ENCODE measurements at places on chromosomes 1 and 21. TPM values are rescaled to one million over a fixed set of nuclear protein-coding genes. Genes with fewer than 3 reads are reported as not detected.

DNA sequence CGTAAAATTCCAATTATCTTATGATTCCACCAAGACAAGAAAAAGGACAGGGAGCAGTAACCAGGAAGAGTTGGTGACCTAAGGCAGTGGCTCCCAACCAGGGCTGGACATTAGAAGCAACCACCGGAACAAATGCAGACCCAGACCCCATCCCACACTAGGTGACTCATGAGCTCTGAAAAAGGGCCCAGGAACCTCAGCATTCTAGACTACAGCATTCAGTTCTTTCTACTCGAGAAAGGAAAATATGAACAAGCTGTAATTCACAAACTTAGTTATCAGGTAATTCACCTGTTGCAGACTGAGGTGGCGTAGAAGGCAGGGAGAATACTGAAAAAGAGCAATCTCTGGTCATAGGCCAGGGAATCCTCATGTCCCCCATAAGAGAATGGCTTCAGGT, 138.4 kb upstream of the KRTAP19-8 start:
- no peak for DNase-seq

SMPDL3B gene
- 0.09 TPM for total RNA-seq

GRCh38 chr21:35019631-35020032, 29.5 kb downstream of the RUNX1 start:
- no peak for DNase-seq

DNA sequence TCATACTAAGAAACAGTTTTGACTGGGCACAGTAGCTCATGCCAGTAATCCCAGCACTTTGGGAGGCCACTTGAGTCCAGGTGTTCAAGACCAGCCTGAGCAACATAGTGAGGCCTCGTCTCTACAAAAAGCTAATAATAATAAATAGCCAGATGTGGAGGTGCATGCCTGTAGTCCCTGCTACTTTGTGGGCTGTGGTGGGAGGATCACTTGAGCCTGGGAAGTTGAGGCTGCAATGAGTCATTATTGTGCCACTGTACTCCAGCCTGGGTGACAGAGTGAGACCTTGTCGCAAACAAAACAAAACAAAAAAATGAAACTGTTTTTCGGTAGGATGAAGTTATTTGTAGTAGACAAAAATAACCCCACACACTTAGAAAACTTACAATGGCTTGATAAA, 19.0 kb upstream of the OLFM3 start:
- DNase-seq: no peak

GRCh38 chr1:12714710-12715475, 1.0 kb upstream of the AADACL3 start:
- DNase-seq: peak; percentile 8

- no peak for DNase-seq
Observed at GRCh38 chr1:228385232-228385631, 21.4 kb downstream of the TRIM11 start.

LRRN2 gene
- total RNA-seq: not detected

LDLRAP1 gene
- 5.3 TPM for total RNA-seq

- DNase-seq: no peak
Observed at GRCh38 chr1:982765-983436, 1.0 kb upstream of the PERM1 start.

DNA sequence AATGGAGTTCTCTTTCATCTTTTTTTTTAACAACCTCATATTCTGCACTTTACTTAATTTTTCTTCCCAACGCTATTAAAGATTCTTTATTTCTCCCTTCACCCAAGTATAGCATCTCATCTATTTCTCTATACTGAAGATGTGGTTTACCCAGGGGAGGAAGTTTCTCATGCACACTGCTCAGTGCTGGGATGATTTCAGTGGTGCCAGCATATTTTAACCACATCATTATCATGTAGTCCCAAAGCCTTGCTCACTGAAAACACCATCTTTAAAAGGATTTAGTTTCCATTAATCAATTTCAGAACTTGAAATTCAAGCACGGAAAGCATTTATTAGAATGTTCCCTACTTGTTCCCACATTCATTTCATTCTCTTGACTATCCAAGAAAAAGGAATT, 725.7 kb downstream of the USP25 start:
- no peak for DNase-seq

C8A gene
- not detected for total RNA-seq

- DNase-seq: no peak
Observed at GRCh38 chr1:87897481-87897880, 568.8 kb downstream of the LMO4 start.

DNA sequence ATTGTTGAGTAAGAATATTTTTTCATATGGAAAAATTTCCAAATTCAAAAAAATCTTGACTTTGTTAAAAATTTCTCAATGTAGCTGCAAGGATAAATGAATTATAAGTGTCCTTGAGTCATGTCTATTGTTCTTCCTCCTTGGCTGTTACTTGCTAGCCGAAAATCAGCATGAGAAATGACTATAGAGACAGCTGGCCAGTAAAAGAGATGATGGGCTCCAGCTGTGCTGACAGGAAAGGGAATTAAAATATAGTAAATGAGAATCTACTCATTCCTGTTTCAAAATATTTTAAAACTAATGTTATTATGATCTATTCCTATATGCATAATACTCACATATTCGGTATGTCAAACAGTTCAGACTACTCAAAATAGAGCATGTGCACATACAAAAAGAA, 1292.6 kb downstream of the BRINP3 start:
- no peak for DNase-seq

- peak; percentile 99 for DNase-seq
Observed at GRCh38 chr1:31954607-31955283, 16.6 kb upstream of the PTP4A2 start.

- DNase-seq: no peak
Observed at GRCh38 chr1:3681231-3681897, 29.0 kb downstream of the TP73 start.

- DNase-seq: no peak
Observed at GRCh38 chr1:147852706-147853225, 49.8 kb upstream of the GJA8 start.

DNA sequence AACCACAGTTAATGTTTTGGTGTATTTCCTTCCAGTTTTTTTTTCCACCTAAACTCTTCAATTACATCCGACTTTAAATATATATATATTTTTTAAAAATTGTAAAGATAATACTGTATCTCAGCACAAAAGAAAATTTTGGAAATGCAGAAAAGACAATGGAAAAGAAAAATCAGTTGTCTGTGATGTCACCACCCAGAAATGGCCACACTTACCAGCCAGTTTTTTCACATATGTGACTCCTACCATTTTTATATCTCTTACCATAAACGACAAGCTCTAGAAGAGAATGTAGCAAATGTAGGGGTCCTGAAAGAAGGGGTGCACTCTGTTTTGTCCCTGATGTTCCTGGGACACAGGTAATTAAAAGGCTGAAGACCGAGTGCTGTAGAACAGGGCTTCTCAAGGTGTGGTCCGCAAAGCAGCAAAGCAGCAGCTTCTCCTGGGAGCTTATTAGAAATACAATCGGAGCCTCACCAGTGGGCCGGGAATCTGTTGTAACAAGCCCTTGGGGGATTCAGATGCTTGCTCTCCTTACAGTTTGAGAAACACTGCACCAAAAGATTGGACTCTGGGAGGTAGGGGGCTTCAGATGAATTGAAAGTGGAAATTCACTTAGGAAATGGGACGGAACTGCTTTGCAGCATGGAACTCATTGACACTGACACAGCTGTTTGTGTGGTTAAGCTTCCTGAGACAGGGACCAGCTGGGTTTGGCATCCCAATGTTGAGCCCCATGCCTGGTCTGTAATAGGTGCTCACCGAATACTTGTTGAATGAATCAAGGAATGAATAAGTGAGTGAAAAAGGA, 44.1 kb downstream of the ALPL start:
- peak; percentile 60 for DNase-seq

C8B gene
- total RNA-seq: not detected

SELE gene
- total RNA-seq: not detected

C1QA gene
- total RNA-seq: not detected

DNA sequence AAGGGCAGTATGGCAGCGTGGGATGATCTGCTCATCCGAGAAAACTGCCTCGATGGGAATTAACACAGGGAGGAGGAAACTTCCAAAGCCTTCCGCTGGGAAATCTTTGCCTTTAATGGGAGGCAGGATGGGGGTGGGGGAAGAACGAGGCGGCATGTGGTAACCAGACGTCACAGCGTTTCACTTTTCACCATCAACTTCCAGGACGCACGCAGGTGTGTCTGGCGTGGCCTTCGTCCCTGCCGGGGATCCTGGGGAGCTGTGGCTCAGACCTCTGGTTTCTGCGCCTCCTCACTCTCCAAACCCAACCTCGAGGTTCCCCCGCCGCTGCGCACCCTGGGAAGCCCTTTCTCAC, 282 bp downstream of the RSPH1 start:
- DNase-seq: no peak

DNA sequence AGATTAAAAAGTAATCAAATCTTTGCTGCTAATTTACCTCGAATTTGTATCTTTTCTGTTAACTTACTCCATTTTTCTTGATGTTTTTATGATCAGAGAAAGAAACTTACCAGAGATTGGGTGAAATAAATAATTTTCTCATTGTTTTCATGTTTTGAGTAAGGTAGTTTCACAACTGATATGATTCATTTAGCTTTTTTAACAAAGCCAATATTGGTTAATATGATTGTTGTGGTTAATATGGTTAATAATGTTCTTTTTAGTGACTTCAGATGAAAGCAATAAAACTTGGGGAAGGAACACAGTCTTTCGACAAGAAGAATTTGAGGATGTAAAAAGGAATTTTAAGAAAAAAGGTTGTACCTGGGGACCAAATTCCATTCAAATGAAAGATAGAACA, 48.1 kb downstream of the MAP3K21 start:
- no peak for DNase-seq

DNA sequence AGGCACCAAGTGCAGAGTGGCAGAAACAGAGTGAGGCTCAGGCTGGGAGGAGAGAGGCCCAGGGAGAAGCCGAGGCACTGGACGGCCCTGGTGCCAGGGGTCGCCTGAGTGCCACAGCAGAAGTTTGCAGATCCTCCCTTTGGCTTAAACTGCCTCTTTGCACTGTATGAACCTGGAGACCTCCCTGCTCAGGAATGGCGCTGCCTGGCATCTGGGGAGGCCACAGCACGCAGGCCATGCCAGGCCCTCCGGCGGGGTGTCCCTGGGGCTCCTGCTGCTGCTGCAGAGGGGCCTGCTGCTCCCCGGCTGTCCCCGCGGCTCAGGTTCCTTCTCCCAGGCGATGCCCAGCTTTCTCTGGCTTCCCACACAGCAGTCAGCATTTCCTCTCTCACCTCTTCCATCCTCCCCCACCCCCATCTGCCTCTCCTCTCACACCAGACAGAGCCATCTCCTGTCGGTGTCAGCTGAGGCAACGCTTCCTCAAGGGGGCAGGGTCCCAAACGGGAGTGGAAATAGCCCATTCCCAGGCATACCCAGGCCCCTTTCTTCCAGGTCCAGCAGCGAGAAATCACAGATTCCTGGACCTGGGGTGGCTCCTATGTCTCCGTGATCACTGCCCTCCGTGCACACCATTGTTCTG, 35.2 kb downstream of the SYT6 start:
- no peak for DNase-seq

CR1L gene
- total RNA-seq: not detected

- DNase-seq: peak; percentile 42
Observed at GRCh38 chr1:192905049-192905448, 96.2 kb downstream of the RGS2 start.

MX2 gene
- total RNA-seq: 4.2 TPM

- DNase-seq: no peak
Observed at GRCh38 chr1:145926686-145927062, 610 bp downstream of the RBM8A start.

PRAMEF7 gene
- total RNA-seq: not detected

DNA sequence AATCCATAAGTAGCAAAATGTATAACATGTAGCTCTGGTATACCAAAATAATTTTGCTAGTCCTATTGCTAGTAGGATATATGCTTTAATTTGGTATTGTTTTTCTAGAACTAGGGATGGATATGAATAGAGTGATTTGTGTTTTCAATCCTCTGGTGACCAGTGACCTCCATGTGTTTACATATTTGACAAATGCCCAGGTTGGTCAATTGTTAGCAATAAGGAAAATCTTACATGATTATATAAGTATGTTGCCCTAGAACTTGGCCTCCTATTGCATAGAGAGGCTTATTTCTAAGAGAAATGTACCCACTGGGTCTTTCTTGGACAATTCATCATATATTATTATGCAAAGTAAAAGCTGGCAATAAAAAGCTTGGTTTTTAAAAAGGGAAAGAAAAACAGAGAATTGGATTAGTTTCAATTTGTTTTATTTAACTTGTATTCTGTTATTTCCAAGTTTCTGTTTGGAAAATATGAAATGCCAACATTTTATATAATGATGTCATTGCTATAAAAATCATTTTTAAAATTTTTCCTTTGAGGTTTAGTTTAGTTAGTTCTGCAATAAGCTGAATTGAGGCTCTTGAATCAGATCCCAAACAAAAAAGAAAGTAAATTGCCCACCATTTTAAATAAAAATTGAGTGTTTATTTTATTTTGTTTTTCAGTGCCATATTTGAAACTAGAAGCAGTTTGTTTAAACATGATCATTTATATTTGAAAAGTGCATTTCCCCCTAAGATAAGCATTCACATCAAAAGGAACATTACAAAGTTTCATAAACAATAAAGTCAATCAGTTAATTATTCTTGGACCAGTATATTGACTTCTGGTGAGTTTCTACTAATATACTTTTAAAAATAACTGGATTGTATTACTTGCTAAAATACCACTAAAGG, 210.9 kb downstream of the ZC3H11B start:
- no peak for DNase-seq

CCDC190 gene
- 4.6 TPM for total RNA-seq

PRAMEF11 gene
- not detected for total RNA-seq

GRCh38 chr1:55138823-55139222, 76.3 kb downstream of the USP24 start:
- no peak for DNase-seq

- DNase-seq: peak; percentile 29
Observed at GRCh38 chr1:214455971-214456867, 95.2 kb downstream of the PTPN14 start.

- DNase-seq: no peak
Observed at GRCh38 chr1:152884085-152884484, 6.0 kb downstream of the SMCP start.

C1orf226 gene
- total RNA-seq: not detected

DNA sequence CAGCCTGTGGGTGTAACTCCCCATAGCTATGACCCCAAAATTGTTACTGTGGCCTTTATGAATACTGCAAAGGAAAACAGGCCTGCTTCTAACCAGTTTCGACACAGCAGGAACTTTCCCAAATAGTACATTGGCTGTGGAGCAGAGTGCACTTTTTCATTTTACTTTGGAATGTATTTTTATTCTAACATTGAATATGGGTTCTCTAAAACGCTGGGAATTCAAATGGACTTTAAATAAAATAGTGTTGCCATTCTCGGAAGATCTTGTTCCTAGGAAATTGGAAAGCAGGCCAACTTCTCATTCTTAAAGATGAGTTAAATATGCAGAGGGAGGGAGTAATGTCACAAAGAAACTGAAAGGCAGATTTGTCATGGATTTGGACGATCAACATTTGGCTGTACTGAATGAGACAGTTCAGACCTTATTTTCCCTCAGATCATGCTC, 39.6 kb upstream of the ARHGAP29 start:
- peak; percentile 79 for DNase-seq

PSMB2 gene
- total RNA-seq: 22.1 TPM

DNA sequence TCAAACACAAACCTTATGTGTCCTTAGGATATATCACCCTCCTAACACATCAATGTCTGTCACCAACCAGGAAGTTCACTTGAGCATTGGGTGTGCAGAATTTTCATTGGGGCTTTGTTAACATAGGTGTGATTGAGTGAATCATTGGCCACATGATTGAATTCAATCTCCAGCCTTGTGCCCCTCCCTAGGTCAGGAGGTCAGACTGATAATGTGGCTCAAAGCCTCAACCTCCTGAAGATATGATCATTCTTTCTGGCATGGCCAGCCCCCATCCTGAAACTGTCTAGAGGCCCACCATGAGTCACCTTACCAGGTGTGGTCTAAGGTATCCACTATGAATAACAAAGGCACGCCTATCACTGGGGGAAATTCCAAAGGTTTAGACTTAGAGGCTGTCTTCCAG, 90.1 kb downstream of the PKN2 start:
- no peak for DNase-seq

Data from fibroblast of the aortic adventitia (primary cell).